Glomerular endothelial cell (primary cell): ENCODE measurements at places on chromosomes 1 and 21.
A peak's percentile ranks its signal among the peaks of the same experiment; 100 is the strongest.

- no peak for DNase-seq
Observed at GRCh38 chr1:234395297-234395696, 22.0 kb downstream of the COA6 start.

DNA sequence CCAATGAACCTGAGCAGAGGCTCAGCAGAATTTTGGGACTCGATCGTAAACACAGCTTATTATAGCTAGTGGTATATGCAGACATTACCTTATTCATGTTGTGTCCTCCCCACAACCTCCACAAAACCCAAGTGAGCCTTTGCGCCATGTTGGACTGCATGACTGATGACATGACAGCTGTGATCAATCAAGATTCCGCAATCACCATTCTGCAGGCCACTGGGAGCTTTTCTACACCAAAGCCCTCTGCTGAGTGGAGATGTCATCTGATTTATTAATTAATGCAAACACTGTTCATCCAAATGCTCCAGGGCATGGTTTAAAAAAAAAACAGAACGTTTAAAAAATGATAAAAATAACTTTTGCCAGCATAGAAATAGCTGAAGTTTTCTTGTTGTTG is 7.9 kb upstream of the SRP9 start:
- no peak for DNase-seq

DNA sequence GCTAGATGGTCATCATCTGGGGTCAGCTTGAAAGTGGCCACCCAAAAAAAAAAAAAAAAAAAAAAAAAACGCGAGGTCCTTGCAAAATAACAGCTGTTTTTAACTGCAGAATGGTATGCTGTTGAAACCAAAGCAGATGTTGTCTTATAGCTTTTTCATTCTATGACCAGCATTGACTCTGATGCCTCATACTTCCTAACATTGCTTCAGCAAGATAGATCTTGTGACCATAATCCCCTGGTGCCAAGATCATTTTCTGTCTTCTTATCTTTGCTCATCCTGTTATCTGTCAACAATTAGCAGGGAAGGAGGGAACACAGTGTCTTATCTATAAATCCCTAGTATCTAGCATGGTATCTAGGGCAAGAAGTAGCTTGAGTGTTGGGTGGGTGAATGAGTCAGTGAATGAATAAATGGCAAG is 181.5 kb downstream of the PLPP3 start:
- DNase-seq: no peak

DNA sequence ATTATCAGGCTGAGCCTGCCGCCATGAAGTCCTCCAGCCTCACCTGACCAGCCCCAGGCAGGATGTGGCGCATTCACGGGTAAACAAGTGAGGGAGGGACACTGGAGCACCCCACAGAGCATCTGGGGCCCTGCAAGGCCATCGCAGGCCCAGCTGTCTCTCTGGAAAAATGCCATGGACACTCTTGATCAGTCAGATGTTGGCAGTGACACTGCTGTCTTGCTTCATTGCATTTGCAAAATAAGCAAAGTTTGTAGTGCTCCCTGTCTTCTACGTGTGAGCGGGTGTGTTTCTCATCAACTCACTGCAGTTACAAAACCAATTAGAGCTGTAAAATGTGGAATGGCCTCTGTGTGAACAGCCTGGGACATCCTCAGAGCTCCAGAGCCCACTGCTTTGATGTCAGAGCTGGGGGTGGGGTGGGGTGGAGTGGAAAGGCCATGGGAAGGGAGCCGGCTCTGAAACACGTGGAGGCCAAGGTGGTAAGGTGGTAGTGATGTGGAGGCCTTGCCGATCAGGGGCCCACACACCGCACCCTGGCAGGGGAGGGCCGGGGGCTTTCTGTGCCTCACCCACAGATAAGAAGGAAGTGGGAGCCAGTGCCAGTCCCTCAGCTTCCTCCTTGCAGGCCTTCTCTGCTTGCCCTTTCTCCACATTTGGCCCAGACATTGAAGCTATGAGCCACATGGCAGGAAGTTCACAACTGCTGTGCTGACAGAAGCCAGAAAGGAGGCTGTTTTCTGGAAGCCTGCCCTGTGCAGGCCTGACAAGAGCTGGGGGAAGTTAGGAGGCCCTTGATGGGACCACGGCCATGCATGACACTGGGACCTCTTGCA is 254.9 kb downstream of the RHOU start:
- DNase-seq: no peak

DNA sequence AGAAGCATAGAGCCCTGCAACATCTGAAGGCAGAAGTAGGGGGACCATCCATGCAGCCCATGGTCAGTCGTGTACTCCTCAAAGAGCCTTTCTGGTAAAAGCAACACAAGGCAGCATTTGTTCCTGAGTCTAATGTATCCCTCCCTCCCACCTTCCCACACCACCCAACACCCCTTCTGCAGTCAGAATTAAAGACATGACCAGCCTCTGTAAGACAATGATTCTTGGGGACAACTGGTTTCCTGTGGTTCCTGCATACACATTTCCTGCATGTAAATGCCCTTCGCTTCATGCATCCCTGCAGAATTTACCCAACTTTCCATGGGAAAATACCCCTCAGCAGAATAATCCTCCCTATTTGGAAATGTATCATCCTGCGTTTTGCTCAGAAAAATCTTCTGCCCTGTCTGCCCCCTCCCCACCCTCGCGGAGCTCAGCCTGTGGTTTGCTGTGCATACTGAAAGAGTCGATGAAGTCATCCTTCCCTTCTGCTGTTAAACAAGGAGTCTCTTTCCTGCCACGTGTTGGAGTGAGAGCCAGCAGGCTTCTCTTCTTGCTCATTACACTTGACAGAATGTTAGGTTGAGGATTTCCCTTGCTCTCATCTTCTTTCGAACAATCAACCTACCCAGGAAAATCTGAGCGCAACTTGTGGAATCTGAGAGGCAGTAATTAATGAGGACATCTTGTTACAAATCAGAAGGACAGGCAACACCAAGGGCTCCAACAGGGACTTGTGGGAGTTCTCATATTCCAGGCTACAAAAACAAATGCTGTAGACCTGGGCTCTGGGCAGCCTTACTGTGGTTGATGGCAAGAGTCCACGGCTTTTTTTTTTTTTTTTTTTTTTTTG is 4.7 kb downstream of the TNN start:
- peak; percentile 5 for DNase-seq

- no peak for DNase-seq
Observed at GRCh38 chr1:200894712-200895442, at the start of gene INAVA. Gene INAVA (plus strand): TSS chr1:200894900. CDS start chr1:200898401, 3,501 bp downstream.

DNA sequence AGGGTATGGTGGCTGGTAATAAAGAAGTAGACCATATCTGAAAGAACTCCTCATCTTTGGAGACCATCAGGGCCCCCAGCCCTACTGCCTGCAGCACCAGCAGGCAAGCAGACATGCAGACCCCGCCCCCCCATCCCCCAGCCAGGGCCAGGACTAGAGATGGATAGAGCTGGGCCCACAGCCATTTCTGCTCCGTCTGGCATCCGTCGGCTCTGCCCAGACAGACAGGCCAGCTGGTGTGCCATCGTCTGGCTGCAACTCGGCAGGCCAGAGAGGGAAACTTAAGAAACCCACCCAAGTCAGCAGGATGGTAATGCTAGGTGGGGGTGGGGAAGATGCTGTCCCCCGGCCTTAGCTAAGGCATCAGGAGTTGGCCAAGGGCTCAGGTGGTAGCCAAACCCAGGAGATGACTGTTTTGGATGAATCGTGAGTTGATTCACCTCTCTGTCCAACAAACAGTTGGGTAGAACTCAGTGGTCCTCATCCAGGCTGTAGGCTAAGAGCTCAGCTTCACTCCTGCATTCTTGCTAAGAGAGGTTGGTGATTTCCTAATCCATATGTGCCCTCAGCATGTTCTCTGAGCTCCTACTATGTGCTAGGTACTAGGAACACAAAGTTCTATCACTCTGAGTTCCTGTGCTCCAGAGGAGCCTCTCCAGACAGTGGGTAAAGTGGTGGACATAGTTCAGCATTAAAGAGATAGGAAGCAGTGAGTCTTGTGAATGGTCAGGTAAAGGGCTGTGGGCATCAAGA is 23.2 kb upstream of the TMEM222 start:
- DNase-seq: no peak

DNA sequence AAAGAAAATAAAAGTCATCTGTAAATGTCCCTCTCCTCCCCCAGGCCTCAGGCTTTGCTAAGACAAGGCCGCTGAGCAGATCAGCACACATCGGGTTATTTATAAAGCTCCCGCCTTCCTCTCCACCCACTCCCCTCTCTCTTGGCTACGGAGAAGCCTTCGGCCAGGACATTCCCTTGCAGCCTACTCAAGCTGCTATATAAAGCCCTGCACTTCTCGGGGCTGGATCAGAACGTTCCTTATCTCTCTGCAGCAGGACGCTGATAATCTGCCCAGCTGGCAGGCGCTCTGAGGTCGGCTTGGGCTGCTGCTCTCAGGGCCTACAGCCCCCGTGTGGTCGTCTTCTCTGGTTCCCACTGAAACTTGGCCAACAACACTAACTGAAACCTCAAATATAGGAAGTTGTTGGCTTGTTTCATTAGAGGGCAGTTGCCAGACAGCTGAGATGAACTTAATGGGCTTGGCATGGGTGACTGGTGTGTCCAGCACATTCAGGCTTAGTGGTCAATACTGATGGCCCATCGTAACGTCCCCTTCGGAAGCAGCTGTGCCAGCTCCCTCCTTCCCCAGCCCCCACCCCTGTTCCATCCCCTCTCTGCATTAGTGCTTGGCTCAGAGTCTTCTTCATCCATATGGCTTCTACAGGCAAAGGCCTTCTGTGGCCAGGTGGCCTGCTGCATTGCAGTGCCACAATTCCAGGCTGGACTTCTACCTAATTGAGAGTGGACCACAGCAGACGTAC is 64.6 kb downstream of the IER5 start:
- no peak for DNase-seq

DNA sequence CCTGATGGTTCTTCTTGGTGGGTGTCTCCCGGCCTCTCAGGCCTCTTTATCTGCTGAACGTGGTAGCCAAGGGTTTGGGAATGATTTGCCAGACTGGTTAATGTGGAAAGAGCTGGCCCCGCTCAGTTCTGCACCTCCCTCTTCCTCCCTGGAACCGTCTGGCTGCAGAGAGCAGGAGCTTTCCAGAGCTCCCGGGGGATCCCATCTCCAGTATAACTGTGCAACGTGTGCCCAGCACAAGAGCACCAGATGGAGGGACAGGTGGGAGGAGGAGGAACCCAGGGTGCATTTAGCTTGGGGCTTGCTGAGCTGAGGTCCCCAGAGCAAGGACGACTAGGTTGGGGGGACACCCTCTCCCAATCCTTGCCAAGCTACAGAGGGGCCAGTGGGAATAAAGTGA is 5.0 kb downstream of the TFF1 start:
- no peak for DNase-seq

- no peak for DNase-seq
Observed at GRCh38 chr21:45381865-45382696, 22.9 kb upstream of the COL18A1 start.

GRCh38 chr21:43903451-43904091 is 38.5 kb downstream of the AGPAT3 start:
- no peak for DNase-seq

GRCh38 chr1:50812346-50812745 is 147.7 kb downstream of the FAF1 start:
- DNase-seq: no peak

- DNase-seq: no peak
Observed at GRCh38 chr1:19869929-19870328, 12.3 kb upstream of the OTUD3 start.

GRCh38 chr1:30322859-30323257 is 400.5 kb downstream of the MATN1 start:
- DNase-seq: no peak

DNA sequence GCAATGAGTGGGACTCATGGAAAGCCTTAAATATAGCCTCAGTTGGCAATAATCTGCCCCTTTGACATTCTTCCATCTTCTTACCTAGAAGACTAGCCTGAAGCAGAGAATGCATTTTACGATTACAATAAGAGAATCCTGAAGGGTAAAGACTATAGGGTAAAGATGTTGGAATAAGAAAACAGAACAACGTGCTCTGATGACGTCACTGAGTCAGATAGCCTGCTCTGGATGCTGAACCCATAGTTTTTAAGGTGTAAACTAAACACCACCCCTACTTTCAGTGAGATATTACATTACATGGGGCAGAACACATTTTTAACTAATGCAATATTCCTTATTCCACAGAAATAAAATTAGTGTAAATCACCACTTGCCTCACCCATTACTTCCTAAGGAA is 240.4 kb downstream of the KCNT2 start:
- no peak for DNase-seq

GRCh38 chr1:244645890-244646289 is 7.0 kb upstream of the DESI2 start:
- DNase-seq: no peak

DNA sequence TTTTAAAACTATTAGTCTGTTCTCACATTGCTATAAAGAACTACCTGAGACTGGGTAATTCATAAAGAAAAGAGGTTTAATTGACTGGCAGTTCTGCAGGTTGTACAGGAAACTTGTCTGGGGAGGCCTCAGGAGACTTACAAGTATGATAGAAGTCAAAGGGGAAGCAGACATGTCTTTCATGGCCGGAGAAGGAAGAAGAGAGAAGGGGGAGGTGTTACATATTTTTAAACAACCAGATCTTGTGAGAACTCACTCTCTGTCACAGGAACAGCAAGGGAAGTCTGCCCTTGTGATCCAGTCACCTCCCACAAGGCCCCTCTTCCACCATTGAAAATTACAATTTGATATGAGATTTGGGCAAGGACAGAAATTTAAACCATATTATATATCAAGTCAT is 55.9 kb downstream of the CLIC4 start:
- no peak for DNase-seq

DNA sequence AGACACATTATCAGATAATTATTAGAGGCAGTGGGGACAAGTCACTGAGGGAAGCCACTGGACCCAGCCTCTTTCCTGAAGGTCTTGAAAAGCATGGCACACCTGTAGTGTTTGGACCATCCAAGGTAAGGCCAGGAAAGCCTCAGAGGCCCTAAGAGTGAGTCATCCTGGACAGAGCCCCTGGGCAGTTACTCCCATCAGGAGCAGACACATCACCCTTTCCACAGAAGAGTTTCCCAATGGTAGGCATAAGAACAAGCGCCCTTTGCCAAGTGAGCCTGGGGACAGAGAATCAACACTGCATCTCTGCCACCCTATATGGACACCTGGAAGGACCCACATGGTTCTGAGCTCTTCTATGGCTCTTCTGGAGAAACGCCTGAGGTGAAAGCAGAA is 136.0 kb downstream of the PLXNA2 start:
- no peak for DNase-seq

DNA sequence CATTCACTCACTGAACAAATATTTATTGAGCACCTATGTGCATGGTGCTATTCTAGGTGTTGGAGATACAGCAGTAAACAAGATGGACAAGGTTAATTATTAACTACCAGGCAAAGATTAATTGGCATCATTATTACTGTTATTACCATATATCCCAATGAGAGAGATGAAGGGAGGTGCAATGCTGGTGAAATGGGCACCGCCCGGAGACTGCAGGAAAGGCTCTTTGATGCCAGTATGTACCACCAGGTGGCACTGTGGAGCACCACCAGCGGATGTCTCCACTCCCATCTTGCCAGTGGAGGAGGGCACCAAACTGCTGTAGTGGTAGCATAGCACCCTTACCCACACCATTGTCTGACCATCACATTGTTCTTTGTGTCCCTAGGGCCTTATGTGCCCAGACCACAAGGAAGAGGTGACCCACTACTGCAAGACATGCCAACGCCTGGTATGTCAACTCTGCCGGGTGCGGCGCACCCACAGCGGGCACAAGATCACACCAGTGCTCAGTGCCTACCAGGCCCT is 3.0 kb downstream of the TRIM46 start:
- peak; percentile 20 for DNase-seq
